ENCODE measurements at places on chromosomes 2 and 18.

DNA sequence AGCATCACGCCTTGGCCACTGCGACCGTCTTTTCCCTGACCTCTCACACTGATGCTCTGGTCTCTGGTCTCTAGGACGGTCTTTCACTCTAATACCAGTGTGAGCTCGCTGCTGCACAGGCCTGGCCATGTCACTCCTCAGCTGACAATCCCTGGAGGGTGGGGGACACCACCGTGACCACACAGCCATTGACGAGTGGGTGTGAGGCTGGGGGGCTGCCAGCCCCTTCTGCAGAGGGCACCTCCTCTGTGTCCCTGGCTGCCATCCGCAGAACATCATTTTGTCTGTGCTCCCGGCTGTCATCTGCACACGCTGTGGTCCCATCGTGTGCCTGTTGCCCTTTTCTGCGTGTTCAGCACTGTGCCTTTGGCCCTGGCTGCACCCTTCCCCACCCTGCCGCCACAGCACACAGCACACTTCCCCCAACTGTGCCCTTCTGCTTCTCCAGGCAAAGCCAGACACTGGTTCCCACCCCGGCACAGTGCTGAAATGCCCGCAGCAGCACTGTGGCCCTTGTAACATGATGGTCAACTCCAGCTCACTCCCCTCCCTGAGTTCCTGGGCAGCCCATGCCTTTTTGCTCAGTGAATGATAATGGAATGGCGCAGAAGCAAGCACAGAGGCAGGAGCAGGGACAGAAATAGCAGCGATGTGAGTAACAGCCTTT lies 30.4 kb upstream of the INHBB start:
- no peak for DNase-seq

GRCh38 chr18:5974696-5975095 lies 79.4 kb upstream of the TMEM200C start:
- DNase-seq, result no peak

DNA sequence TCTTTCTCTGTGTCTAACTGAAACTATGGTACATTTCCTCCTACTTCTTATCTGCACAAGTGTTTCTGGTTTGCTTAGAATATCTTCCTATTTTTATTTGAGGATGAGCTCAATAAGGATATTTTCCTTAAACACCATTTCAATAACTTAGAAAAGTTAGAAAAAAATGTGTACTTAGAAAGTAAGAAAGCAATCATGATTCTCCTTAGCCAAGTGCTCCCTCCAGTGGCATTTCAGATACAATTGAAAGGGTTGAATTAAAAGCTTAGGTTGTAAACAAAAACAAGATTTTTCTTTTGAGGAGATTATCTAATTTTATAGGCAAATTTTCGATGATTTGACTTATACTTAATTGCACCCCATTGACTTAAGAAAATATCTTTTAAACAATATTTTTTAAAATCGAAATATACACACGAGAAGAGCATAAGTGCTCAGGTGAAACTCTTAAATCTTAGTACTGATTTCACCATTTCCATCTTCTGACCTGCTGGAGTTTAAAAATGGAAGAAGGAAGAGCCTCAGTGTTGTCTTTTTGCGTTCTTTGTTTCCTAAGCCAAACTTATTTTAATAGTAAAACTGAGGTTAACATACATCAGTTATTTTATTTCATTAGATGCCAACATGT lies 26.9 kb downstream of the C18orf63 start:
- no peak for DNase-seq

DNA sequence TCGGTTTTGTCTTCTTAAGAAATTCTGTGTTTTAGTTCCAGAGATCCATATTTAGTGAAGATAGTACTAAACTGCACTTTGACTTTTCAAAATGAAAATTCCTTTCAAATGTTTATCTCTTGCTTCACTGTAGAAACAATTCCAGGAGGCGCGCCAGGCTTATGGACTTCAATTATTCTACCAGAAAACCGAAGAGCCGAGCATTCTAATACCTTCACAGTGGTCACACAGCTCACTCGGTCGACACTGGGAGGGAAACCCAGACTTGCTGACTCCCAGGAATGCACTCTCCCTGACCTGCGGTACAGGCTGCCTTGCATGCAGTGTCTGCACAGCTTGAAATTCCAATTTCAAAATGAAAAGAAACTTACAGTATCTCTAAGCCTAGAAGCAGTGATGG lies 119.9 kb upstream of the PIEZO2 start:
- no peak for DNase-seq

DNA sequence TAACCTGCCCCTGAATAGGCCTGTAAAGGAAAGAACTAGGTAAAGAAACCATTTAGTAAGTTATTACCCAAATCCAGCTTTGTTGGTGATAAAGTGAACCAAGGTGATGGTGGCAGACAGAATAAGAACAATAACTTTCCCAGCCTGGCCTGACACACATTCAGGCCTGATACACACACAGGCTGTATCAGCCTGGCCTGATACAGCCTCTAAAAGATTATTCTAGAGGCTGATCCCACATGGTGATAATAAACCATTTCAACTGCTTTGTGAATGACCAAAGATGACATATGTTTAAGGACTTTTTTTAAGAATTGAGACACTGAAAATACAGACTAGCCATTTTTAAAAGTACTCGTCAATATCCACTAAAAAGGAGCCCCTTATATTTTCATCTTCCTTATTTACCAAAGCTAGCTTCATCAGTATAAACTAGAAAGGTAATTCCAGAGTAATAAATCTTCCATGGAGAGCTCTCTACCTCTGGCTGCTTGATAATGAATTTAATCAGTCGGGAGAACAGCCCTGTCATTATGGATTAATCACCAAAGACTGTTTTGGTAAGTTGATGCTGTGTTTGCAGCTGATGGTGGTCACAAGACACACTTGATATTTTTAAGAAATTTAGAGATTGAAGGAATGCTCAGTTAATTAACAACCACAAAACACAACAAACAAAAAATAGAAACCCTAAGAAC lies 77.2 kb downstream of the SLC8A1 start:
- no peak for DNase-seq

DNA sequence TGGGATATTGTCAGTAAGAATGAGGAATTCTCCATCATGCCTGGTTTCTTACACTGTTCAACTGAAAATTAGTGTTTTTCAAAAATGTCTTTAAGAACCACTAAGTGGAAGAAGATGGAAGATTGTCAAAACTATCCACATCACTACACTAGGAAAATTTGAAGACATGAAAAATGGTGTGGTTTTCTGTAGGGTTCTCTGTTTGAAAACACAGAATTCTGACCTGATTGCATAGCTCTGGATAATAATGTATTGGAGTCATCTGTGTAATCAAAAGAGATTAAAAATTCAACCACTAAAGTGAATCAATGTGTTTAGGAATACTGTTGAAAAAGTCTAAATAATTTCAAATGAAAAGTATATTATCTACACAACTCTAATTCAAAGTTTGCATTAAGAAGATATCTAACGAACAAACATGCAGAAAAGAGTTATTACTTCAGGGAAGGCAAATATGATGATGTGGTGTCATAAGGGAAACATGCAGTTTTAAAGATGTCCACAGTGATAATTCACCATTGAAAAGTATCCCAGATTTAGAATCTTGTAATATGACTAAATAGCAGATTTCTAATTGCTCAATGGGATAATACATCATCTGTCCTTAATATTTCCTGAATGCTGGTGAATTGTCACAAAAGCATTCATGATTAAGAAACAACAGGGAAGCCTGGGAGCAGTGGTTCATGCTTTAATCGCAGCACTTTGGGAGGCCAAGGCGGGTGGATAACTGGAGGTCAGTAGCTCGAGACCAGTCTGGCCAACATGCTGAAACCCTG lies 116.9 kb downstream of the ERBB4 start:
- no peak for DNase-seq

DNA sequence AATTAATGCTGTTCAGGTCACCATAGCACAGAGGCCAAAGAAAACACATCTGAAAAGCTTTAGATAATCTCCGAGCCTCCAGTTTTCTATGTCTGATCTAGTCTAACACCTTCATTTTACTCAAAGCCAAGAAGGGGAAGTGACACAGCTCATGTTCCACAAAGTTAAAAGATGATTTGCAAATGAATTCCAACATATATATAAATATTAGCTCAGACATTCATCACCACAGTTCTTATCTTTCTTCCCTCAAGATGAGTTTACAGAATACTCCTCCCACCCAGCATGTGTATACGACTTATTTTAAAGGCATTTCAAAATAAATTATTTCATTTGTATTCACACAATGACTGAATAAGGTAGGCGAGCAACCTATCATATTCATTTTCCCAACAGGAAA lies 82.4 kb downstream of the AAK1 start:
- DNase-seq, result no peak

DNA sequence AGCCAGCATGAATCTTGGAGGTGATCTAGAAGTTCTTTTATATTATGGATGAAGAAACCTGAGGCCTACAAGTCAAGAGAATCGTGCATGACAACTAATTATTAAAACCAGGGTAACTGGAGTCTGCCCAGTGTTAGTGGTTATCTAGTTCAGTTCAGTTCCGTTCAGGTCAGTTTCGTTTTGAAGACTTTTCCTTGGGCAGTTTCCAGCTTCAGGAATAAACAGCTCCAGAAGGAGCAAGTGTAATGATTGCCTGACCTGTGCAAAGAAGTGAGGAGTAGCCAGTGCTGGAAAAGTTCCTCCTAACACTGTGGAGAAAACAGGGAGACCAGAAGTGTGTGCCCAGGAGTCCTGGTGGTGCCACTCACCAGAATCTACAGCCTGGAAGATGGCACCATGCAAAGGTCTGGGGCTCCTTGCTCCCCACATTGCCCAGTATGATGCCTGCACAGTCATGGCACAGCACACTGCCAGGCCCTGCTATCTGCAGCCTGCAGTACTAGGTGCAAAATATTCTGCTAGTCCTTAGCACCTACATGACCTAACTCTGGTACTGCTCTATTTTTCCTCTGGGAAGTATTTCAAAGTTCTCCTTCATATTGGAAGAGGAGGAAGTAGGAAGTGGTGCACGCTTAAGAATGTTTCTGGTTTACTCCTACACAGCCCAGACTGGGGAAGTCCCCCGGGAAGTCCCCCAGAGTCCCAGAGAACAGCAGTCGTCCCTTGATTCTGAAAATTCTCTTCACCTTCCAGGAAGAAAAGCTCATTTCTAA lies 65.8 kb downstream of the SUMO1 start:
- no peak for DNase-seq

- no peak for DNase-seq
These were observed 176.0 kb downstream of the CTIF start for GRCh38 chr18:48714873-48715272.

- no peak for DNase-seq
These were observed 11.5 kb upstream of the D2HGDH start for GRCh38 chr2:241722896-241723454.

- no peak for DNase-seq
These were observed 493.7 kb upstream of the HS6ST1 start for GRCh38 chr2:128812183-128812940.

DNA sequence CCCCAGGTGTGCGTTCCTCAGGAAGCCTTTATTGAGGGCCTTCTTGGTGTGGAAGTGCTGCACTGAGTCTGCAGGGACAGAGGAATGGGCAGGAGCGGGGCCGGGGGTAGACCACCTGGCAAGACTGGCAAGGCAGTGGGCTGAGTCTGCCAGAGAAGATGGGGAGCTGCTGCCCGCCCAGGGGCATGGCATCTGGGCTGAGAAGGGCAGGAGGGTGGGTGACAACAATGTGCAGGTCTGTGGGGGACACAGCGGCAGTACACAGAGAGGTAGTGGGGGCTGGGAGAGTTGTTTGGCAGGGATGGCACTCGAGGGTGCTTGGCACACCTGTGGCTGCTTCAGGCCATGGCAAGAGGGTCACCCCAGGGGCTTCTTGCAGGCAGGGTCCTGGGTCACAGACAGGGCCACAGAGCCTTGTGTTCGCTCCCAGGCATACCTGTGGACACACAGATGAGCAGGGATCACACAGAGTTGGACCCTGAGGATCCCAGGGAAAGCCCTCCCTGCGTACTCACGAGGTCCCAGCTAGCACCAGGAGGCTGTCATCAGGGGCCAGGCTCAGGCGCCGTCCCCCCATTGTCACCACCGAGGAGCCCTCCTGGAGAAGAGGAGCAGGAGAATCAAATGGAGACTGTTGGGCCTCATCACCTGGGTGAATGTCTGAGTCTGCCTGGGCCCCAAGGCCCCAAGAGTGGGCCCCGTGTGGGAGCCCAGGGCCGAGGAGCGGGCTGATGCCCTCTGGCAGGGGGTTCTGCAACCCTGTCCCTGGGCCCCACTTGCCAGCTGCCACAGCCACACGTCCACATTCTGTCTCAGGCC lies 3.4 kb upstream of the OXER1 start:
- no peak for DNase-seq

DNA sequence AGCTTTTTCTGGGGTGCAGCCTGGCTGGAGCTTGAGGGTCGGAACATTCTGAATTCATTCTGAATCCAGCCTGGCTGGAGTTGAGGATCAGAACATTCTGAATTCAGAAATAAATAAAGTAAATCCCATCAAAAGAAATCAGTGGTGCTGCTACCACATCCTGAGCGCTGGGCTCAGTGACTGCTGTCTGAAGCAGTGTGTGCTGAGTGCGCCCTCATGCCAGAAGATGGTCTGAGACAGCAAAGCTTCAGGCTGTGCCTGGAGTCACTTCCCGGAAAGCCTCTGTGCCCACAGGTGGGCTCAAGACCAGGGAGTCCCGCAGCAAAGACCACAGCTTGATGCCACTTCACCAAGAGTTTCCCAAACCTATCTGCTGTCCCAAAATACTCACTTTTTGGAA lies 187.9 kb downstream of the VAPA start:
- no peak for DNase-seq

DNA sequence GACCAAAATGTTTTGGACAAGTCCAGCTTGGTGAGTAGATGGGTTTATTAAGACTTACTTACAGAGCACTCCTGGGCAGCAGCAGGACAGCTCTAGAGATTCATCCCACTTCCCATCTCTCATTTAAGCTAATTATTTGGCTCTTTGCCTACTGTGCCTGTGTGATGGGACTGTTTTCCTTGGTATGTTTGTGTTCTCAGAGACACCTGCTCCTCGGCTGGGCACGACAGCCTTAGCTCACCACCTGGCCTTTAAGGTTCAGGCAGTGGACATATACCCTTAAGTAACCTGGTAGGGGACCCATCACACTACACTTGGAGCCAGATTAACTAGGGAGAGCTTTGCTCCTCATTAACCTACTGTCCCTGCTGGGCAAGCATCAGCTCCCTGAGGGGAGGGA lies 41.7 kb upstream of the EFEMP1 start:
- DNase-seq, result no peak

DNA sequence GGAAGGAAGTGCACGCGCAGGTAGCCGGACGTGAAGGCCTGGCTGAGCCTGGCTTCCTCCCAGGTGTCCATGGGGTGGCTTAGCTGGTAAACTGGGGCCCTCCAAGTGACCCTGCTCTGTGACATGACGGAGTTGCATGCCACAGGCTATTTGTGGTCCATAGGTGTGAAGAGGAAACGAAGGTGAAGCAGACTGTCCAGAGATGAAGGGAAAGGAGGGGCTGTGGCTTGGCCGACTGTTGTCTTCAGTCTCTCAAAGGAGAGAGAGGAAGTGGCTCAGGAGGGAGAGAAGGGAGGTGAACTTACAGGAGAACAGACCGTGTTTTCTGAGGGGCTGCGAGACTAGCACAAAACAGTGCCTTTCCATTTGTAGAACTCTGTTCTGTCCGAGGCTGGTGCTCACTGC lies 19.3 kb downstream of the INPP5D start:
- no peak for DNase-seq

- no peak for DNase-seq
These were observed 18.6 kb downstream of the LYPD1 start for GRCh38 chr2:132651115-132652045.

- DNase-seq, result no peak
These were observed 28.5 kb downstream of the EIF5B start for GRCh38 chr2:99365661-99366060.

All from activated gamma-delta T cell treated with anti-CD3 and anti-CD28 coated beads, Interleukin-2, amount 50 U/mL, for 16 hours (primary cell).